ENCODE measurements at places on chromosomes 1 and 21. TPM values are rescaled to one million over a fixed set of nuclear protein-coding genes. Genes with fewer than 3 reads are reported as not detected.

DNA sequence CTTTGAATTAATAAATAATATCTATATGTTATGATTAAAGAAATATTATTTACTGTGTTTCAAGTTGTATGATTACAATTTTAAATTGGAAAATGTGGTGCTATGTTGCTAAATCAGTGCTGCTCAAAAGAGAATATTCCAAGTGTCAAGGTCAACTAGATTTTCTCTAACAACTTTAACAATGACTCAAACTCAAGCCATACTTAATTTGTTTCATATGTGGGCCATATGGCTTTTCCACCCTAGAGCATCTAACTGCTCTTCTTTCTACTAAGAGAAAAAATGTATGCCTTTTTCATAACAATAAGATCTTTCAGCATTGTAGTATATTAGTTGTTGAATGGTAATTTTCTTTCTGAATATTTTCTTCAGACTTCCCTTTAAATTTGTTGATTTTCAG is 8.3 kb upstream of the SYT14 start:
- no peak for DNase-seq
- H3K4me3 ChIP-seq = no peak overlapping the region
- H3K27ac ChIP-seq = no peak overlapping the region

GRCh38 chr1:175757381-175758015 is 14.1 kb upstream of the TNR start:
- H3K4me3 ChIP-seq = no peak overlapping the region
- H3K27me3 ChIP-seq = peaks cover 6% of the 10 kb centered on the region
- no peaks in the 10 kb centered on the region for H3K4me1 ChIP-seq
- H3K27ac ChIP-seq = no peak overlapping the region

DNA sequence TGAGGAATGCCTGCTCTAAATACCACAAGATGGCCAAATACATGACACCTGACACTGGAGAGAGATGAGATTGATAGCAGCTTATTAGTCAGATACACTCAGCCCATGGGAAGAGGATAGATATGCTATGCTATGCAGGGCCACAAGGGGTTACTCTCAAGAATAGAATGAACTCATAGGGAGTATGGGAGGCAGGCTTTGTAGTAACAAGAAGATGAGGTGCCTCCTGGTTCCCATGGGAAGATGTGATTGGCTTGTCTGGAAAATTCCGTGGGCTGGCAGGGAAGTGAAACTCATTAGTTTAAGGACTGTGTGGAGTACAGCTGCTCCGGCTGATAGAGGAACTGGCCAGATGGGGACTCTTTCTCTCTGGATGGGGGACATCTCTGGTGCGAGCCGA is 16.5 kb downstream of the CCDC30 start:
- no peaks in the 10 kb centered on the region for H3K27me3 ChIP-seq
- no peaks in the 10 kb centered on the region for H3K4me1 ChIP-seq
- no peak overlapping the region for H3K27ac ChIP-seq
- H3K4me3 ChIP-seq = no peak overlapping the region
- H3K36me3 ChIP-seq = no peaks in the 10 kb centered on the region
- no peak for DNase-seq

- DNase-seq = no peak
- H3K27me3 ChIP-seq = no peaks in the 10 kb centered on the region
- H3K4me3 ChIP-seq = no peak overlapping the region
- no peak overlapping the region for H3K27ac ChIP-seq
- H3K4me1 ChIP-seq = no peaks in the 10 kb centered on the region
Observed at GRCh38 chr1:226029093-226029496, 30.0 kb upstream of the SDE2 start.

The JAM2 gene
- total RNA-seq = 0.21 TPM

Measured in Panc1 (cell line).